ENCODE measurements at places on chromosomes 4 and X.
A peak's percentile ranks its signal among the peaks of the same experiment; 100 is the strongest.

GRCh38 chr4:187685247-187685646 lies 310.3 kb upstream of the ZFP42 start:
- no peak for DNase-seq

DNA sequence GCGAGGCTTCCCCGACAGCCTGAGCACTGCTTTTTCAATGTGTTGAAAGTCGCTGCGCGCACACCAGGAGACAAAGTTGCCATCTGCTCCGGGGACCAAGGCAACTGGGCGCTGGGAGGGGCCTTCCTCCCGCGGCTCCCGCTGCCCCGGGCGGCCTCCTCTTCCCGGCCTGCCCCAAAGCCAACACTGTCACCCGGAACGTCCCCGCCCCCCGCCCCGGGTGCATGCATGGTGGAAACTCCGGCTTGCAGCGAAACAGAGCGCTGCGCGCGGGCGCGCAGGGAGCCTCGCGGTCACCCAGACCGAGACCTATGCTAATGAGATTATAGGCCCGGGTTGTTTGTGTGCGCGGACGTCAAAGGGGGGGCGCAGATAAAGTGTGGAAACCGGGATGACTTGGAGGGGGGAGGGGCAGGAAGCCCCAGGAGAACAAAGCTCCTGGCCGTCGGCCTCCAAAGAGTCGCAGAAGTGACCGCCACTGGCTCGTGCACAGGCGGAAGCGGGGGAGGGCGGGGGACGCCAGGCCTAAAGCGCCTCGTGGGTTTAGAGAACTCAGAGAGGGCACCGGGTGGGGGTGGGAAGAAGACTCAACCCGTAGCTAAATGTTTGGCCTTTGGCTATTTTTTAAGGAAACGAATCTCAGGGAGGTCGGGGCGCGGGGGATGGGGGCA lies 88.8 kb downstream of the BCOR start:
- DNase-seq = no peak

GRCh38 chr4:88759895-88760290 lies 62.3 kb upstream of the NAP1L5 start:
- no peak for DNase-seq

DNA sequence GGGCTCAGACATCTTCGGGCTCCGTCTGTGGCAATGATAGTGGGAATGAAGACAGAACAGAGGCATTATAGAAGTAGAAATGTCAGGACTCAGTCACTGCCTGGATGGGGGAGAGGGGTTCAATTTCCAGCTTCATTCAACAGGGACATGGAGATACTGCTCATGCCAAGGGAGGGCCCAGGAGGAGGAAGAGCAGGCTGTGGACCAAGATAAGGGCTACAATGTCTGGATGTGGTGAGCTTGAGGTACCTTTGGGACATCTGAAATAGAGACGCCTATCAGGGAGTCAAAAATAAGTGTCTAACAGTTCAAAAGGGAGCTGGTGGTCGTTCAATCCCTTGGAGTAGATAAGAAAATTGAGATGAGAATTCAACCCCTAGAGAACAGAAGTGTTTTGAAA lies 34.5 kb downstream of the ELF4 start:
- no peak for DNase-seq

- DNase-seq = no peak
Measured at GRCh38 chrX:118553042-118553710, 57.6 kb downstream of the DOCK11 start.

- DNase-seq = no peak
Measured at GRCh38 chr4:139559687-139560086, 3.7 kb upstream of the SETD7 start.

DNA sequence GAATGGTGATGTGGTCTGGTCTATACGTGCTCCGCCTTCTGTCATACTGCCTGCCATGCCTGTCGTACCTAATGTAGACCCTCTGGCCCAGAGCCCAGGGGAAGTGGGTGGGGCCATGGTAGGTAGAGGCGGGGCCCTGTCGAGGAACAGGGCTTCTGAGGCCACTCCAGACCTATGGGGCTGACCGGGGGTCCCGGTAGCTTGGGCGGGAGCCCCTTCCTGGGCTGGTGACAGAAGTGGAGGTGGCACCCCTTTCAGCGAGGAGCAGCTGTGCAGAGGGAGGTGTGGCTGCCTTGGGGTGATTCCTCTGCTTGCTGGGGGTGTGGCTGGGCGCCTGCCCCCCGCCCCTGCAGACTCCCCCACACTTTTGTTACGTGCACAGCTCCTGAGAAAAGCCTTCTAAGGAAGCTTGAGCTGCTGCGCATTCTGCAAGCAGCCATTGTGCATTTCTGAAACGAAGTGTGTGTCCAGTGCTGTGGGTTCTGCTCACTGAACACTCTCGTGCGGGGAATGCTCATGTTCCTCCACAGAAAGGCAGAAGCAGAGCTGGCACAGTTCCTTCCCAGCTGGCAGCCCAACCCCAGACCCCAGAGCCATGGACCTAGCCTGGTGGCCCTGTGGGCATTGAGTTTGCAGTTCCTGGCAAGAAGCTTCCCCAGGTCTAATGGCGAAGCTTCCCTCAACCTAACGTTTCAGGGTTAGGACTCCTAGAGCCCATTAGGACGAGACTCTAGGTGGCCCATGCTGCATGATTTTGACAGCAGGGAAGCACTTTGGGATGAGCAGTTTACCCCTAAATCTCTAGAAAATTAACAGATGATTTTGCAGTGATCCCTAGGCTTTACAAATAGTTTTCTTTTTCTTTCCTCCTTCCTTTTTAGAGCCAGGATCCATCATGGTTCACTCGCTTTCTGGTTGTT lies 72.7 kb upstream of the HGFAC start:
- DNase-seq = no peak

DNA sequence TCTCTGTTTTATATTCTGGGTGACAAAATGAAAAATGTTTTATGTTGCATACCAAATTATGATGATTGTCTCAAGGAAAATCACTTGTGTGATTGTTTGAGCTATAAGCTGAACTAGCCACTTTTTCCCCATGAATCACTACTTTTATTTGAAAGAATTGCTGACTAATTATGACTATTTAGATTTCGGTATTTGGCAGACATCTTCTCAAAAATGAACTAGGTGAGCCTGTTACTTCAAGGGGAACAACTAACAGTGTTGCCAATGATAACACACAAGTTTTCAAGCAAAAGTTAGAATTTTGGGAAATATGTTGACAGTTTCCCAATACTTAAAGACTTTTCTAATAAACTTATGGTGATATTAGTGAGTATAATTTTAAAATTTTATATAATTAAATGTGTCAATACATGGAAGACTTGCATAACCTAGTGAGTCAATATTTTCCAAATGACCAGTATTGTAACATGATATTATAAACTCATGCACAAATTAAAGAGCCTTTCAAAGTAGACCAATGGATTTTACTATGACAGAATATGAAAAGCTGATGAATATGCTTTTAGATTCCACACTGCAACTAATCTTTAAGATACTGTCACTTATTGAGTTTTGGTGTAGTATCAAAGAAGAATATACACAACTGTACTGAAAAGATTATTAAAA lies 187.7 kb upstream of the GATB start:
- no peak for DNase-seq

- peak; percentile 58 for DNase-seq
Measured at GRCh38 chr4:95190751-95191436, 357.9 kb downstream of the UNC5C start.

DNA sequence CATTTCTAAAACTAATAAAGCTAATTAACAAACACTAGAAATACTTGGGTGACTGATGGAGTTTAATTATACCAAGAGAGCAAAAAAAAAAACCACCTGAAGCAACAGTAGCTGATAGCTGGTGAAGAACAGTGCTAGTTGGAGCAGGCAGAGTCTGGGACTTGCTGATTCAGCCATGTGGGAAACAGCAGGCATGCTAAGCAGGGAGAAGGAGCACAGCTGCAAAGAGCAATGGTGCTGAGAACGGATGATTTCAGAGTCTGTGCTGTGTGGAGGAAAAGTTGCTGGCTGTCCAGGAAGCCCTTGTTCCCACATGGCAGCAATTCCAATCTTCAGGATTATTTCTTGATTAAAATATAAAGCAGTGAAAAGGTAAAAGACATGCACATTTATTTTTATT lies 68.8 kb downstream of the NPY1R start:
- no peak for DNase-seq

DNA sequence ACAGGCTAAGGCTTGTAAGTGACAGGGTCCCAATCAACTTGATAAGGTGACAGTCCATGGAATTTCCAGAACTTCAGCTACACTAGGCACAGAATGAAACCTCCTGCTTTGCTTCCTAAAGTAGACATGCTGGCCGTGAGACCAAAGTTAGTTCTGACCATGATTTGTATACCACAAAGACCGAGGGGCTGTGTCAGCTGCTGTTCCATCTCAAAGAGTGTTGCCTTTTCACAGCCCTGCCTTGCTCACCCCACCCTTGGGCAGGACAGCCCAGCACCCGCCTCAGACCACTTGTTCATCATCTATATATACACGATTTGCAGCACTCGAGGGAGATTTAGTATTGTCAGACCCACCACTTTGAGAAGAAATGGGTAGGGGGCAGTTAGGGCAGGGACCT lies 5.3 kb downstream of the IDS start:
- DNase-seq = no peak

DNA sequence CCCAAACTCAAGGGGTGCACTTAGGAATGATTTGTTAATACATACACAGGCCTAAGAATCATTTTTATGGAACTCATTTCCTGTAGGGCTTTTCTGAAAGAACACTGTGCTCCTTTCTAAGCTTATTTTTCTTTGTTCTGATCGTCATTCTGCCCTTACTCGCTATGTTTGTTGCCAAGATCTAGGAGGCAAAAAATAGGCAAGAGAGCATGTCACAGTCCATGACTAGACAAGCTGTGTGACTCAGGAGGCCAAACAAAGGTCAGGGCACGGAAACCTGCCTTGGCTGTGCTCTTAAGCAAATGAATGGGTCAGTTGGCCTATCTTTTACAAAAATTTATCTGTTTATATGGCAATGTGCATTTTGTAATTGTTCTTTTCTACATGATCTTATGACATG lies 42.5 kb upstream of the C1GALT1C1 start:
- DNase-seq = no peak

GRCh38 chrX:154466907-154467306 lies 8.8 kb downstream of the PLXNA3 start:
- DNase-seq = no peak

GRCh38 chr4:61275241-61275640 lies 75.1 kb downstream of the ADGRL3 start:
- no peak for DNase-seq

DNA sequence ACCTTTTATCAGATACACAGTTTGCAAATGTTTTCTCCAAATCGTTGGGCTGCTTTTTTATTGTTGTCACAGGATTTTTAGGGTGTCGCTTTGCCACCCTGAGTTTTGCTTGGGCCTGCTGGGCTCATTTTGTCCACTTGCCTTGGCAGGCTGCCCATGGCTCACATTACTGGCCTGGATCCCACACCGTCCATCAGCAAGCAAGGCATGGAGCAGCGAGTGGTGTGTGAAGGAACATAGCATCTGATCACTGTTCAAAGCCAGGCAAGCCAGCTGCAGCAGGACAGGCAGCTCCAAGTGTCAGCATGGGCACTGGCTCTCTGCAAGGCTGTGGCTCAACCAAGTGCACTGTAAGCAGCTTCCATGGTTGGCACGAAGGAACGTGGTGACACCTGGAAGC lies 261.4 kb upstream of the TECRL start:
- no peak for DNase-seq

DNA sequence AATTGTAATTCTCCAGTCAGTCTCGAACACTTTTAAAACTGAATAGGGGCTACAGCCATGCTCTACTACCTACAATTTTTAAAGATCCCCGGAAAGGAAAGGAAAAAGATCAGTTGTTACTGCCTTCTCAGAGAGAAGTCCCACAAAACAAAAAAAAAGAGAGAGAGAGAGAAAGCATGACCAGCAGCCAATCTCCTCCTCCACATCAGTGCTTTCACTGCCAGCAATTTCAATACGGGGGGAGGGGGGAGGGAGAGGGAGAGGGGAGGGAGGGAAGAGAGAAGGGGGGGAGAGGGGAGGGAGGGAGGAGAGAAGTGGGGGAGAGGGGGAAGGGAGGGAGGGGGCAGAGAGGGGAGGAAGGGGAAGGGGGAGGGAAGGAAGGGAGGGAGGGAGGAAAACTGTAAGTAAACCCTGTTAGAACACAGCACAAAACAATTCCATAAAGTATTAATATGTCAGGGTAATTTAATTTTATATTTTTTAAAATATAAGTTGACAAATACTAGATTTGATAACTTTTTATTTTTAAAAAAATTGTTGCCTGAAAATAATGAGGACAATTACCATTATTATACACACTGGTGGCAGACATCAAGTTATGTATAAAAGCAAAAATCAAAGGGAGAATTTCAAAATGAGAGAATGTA lies 108.0 kb downstream of the LRBA start:
- peak; percentile 19 for DNase-seq

DNA sequence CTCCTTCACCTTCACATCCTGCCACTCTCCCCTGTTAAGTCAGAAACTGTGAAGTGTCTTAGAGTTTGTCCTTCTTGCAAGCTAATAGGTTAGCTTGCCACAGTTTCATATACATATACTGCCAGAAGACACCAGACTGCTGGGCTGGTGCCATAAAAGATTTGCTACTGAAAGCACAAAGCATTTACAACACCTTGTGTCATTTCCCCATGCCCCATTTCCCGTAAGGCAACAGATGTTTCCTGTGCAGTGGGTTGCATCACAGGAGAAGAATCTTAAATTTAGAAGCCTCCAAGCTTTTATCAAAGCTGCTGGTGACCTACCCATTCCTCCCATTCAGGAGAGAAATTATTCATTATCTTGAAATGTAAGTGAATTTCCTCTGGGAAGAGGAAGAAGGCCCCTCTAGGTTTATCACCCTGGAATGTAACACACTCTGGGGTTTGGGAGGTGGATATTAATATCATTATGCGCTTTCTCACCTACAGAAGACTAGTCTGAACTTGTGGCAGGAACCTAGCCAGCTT lies 34.5 kb upstream of the RAB33B start:
- DNase-seq = peak; percentile 17
